ENCODE measurements at places on chromosomes 1 and 21.

DNA sequence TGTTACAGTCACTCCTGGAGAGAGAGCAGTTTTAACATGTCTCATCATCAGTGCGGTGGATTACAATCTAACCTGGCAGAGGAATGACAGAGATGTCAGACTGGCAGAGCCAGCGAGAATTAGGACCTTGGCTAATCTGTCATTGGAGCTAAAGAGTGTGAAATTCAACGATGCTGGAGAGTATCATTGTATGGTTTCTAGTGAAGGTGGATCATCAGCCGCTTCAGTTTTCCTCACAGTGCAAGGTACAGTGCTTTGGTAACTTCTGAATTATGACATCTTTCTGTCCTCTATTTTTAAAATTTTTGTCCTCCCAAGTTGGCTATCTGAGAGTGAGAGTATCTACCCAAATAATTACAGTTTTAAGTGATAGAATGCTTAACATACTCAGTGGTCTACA is 199.4 kb downstream of the HMCN1 start:
- DNase-seq = no peak

DNA sequence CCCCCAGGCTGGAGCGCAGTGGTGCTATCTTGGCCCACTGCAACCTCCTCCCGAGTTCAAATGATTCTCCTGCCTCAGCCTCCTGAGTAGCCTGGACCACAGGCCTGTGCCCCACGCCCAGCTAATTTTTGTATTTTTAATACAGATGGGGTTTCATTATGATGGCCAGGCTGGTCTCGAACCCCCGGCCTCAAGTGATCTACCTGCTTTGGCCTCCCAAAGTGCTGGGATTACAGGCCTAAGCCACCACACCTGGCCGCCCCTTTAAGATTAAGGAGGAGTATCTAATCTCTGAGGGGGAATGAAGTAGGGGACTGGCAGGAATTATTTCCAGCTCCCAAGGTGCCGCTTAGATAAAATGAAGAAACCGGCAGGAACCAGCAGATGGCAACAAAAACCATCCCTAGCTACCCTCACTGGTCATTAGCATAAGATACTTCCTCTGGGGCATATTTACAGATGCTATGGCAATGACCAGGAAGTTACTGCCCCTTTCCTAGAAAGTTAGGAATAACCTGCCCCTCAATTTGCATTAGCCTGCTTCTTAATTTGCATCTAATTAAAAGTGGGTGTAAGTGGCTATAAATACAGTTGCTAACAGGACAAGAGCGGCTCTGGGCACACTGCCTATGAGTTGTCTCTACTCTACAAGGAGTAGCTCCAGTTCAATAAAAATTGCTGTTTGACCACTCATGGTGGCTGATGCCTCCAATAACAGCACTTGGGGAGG is 7.1 kb upstream of the NSUN4 start:
- peak; percentile 88 for DNase-seq

DNA sequence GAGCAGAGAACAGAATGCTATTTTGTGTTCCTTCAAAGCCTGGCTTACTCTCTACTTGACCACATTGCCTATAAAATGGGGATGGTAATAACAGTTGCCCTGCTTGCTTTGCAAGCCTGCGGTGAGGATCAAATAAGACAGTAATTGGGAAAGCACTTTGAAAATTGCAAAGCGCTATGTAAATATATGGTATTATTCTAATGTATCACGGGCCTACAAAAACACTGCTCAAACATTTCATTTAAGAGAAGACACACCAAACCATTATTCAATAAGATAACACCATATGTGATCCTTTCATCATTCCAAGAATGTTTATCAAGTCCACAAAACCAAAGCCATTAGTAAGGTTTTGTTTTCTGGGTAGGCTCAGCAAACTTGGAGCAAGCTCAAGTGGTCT is 208.4 kb downstream of the ROR1 start:
- no peak for DNase-seq

DNA sequence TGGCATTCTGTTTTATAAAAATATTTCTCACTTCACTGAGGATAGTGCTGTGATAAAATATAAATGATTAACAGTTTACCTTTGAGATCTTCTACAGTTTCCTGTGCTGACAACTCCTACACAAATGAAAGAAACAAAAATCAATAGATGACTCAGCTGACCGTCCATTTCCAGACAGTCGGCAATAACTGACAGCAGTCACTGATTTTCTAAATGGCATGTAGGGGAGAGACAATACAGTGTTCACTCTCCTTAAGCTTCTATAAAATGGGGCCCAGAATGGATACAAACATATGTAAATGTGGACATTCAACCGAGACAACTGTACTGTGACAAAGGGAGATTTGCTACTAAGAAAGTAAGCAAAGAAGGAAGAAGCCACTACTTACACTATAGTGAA is 34.3 kb downstream of the PCNX2 start:
- no peak for DNase-seq

- DNase-seq = no peak
Observed at GRCh38 chr1:78053498-78053897, 7.7 kb downstream of the GIPC2 start.

DNA sequence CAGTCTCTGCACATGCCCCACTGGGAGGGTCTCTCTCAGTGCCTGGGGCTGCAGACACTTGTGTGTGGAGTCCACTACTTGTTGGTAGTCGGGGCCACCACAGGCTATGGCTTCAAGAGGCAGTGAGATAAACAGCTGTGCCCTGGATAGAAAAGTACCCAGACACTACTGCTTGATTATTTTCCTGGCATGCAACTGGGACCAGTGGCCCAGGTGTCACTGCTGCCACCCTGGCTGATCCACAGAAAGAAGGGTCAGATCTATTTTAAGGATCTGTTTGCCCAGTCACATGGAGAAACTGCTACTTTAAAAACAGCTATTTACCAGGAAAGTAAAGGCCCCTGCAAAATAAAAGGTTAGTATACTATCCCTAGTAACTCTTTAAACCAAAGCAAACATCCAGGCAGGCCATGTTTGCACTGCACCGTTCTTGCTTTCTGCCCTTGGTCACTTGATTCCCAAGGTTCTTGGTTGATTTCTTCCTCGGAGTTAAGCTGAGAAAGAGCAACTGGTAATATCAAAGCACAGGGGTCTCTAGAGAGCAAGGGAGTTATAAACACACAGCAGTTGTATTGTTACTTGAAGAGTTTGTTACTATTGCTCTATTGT is 99.9 kb downstream of the GLUL start:
- DNase-seq = no peak

DNA sequence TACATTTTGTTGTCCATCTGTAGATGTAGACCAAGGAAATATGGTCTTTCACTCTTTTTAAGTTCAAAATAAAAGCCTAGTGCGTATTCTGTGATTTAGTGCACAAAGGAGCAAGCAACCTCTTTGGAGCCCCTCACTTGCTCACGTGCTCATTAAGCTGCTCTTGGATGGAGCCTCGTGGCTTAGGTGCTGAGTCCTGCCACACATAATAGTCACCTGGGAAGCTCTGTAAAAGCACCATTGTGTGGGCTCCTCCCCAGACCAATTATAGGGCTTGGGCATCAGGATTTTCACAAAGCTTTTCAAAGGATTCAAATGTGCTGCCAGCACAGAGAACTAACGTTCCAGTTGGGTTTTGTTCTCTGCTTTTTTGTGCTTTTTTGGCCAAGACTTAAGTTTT is 85.0 kb downstream of the PCP4 start:
- DNase-seq = no peak

DNA sequence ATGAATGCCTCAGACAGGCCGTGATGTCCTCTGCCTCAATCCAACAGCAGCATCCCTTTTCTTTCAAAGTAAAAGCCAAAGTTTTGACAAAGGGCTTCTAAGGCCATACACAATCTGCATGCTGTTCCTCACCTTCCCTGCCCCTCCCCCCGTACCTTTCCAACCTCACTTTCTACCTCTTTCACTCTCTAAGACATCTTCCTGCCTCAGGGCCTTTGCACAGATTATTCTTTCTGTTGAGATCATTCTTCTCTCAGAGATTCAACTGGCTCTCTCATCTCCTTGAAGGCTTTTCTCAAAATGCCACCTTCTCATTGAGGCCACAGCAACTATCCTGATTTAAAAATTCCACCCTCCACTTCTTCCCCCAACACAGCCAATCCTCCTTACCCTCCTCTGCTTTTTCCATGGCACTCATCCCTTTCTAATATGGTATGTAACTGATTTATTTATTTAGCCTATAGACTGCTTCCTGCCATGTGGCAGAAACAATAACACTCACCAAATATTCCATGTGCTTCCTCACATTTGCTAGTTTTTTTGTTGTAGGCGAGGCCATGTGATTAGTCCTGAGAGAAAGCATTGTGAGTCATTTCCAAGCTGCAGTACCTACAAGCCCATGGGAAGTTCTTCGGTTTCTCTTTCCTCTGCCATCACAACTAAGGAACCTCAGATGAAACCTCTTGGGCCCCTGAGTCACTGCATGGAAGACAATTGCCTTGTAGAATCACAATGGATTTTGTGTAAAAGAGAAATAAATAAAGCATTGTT is 58.7 kb upstream of the GADD45A start:
- no peak for DNase-seq

- DNase-seq = no peak
Observed at GRCh38 chr1:18716112-18716784, 85.6 kb downstream of the PAX7 start.

- no peak for DNase-seq
Observed at GRCh38 chr1:151898519-151898991, 10.8 kb downstream of the THEM4 start.

DNA sequence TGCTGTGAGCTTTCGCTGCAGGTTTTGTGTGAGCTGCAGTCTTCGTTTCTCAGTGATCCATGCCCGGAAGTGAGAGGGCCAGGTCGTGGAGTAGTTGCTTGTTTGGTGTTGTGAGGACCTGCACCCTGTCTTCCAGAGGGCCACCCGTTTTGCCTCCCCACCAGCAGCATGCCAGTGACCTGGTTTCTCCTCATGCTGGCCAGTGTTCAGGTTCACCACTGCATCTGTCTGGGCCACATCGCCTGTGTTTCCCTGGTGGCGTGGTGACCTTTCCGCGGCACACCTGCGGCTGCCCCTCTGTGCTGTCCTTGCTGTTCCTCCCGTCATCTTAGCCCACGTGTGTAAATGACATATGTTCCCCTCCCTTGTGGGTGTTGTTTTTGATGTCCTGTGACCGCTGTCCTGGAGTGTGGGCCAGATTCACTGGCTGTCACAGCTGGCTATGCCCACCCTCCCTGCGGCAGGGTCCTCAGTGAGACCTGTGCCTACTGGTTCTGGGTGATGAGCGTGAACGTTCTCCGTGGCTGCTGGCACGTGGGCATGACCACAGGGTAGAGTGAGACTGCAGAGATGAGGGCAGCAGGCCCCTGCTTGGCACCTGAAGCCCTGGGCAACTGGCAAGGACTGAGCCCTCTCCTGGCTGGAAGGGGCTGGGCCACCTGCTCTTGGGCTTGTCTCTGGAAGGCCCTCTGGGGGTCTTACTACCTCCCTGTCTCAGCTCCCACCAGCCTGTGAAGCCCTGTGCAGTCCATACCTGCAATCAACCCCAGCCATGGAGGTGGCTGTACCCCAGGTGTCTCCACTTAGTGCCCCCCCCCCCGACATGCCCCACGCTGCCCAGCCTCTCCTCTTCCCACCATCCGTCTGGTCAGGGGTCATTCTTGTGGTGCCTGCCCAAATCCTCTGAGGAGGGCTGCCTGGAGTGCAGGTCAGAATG is 7.3 kb downstream of the IBA57 start:
- DNase-seq = no peak

GRCh38 chr21:15445327-15445726 is 284.5 kb upstream of the USP25 start:
- no peak for DNase-seq

- no peak for DNase-seq
Observed at GRCh38 chr1:214213136-214213535, 67.8 kb upstream of the SMYD2 start.

DNA sequence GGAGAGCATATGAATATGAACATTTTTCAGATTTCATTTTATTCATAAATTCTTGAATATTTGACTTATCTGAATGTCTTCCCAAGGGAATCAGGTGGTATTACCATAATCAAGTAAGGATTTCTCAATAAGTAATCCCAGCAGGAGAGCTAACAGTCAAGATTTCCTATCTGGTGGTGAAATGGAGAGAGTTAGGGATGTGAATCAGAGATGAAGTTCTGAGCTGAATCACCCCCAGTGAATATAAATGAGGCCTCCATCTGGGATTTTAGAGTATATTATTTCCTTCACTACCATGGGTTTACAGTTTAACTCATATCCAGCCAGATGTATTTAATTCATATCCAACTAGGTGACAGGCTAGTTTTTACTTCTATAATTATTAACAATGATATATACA is 61.5 kb upstream of the RGS2 start:
- no peak for DNase-seq

- DNase-seq = no peak
Observed at GRCh38 chr1:78586572-78586971, 33.7 kb upstream of the IFI44L start.

Measured in OCI-LY7 (cell line).